ENCODE measurements at places on chromosomes 5 and 9.

- no peak for DNase-seq
Observed at GRCh38 chr5:78076351-78076750, 218.1 kb downstream of the AP3B1 start.

DNA sequence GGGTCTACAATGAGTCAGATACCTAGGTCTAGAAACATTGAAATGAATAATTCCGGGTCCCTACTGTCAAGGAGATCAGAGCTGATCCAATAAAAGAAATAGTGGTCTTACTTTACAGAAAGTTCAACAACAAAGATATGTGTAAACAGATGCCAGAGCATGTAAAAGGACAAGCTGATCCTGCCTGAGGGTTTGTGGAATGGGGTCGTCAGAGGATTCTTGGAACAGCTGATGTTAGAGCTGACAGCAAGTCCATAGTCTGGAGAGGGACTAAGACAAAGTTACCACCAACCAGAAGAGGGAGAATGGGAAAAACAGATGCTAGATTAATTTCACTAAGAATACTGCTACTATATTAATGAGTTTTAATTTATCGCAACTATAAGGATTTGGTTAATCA lies 71.5 kb downstream of the FREM1 start:
- DNase-seq, result no peak

DNA sequence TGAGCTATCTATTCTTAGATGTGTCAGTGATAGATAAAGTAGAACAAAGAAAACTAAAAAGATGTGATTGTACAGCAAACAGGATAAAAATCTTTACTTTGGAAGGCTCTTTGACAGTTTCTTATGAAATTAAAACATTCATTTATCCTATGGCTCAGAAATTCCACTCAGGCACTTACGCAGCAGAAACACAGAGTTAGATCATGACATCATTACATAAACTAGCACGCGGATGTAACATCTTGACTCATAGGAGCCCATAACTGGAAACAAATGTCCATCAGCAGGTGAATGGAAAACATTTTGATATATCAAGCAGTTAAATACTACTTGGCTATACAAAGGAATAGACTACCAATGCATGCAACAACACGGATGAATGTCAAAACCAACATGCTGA lies 45.3 kb downstream of the ICE1 start:
- DNase-seq, result no peak

DNA sequence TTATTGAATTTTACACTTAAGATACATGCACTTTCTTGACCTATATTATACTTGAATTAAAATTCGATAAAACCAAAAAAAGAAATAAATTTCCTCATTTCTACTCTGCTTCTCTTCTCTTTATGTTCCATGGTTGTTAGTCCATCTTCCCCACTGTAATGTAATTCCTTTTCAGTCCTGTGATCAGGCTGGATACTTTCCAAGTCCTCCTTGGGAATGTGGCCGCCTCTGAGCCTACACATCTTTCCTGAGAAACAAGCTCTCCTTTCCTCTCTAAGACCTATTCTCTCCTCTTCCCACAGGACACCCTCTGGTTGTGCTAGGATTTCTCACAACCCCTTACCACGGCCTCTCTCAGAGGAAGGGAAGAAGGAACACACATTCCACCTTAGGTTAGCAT lies 285.1 kb downstream of the DNAH5 start:
- DNase-seq, result no peak

DNA sequence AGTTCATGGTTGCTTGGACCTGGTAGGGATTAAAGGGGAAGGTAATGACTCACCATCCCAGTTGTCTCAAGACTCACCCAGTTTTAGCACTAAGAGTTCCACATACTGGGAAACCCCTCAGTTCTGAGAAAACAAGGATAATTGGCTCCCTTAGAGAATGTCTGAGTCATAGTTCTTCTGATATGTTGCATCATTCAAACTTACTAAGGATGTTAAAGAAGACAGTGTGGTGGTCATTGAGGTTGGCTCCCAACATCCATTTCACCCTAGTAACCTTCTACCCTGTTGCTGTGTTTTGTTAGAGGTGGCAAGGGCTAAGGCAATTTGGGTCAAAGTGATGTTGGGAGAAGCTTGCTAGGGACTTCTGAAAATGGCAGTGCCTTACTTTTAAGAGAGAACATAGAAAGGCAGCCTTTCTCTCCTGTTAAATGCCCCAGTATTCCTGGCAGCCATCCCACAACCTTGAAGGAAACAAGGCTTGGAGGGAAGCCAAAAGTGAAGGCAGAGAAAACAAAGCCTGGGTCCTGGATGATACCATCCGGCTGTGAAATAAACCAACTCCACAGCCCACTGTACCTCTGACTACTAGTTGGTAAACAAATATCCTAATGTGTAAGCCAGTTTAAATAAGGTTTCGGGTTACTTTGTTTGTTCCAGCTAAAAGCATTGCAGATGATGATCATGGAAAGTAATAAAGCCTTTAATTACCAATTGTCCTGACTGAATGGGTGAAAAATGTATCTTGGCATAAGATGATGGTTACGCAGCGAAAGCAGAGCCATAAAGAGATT lies 80.4 kb upstream of the ADAMTSL1 start:
- DNase-seq, result peak; percentile 66
